ENCODE measurements at places on chromosomes 16 and 17. TPM values are rescaled to one million over a fixed set of nuclear protein-coding genes. Genes with fewer than 3 reads are reported as not detected.

The KRTAP4-9 gene
- not detected for polyA plus RNA-seq

The PIK3R6 gene
- polyA plus RNA-seq, result 0.17 TPM

DNA sequence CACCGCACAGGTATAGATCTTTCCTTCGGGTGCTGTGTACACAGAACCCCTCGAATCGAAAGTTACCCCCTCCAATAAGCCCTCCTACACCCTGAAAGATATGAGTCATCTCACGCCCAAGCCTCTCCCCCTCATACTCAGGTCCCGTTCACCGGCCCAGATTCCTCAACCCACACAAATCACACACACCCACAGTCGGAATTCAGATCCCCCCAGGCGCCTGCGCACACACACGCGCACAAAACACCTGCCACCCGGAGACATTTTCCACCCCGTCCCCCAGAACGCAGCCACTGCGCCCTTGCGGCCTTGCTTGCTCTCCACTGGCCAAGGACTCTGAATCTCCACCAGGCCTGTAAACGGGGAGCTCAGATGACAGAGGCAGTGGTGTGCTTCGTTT lies 4.9 kb downstream of the JPH3 start:
- peak; percentile 22 for DNase-seq

DNA sequence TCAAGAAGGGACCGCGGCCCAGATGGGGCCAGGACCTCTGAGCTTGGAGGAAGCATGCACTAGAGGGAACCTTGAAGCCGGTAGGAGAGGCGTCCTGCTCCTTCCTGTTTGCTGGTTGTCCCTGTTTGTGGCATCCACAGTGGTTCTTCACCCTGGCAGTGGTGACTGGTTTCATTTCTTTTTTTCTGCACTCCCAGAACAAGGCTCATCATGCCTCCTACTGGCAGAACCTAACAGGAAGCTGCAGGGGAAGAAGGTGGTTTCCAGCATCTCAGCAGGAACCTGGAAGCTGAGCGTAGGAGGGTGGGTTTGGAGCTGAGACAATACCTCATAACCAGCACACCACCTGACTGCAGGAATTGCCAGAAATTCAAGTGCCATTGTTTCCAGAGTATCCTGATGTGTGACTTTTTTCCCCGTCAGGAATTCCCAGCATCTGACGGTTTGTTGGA lies 5.8 kb downstream of the TMEM231 start:
- DNase-seq, result no peak

The RUNDC3A gene
- polyA plus RNA-seq, result 6.4 TPM

GRCh38 chr16:21088646-21089538 lies 61.8 kb downstream of the DNAH3 start:
- no peak for DNase-seq

DNA sequence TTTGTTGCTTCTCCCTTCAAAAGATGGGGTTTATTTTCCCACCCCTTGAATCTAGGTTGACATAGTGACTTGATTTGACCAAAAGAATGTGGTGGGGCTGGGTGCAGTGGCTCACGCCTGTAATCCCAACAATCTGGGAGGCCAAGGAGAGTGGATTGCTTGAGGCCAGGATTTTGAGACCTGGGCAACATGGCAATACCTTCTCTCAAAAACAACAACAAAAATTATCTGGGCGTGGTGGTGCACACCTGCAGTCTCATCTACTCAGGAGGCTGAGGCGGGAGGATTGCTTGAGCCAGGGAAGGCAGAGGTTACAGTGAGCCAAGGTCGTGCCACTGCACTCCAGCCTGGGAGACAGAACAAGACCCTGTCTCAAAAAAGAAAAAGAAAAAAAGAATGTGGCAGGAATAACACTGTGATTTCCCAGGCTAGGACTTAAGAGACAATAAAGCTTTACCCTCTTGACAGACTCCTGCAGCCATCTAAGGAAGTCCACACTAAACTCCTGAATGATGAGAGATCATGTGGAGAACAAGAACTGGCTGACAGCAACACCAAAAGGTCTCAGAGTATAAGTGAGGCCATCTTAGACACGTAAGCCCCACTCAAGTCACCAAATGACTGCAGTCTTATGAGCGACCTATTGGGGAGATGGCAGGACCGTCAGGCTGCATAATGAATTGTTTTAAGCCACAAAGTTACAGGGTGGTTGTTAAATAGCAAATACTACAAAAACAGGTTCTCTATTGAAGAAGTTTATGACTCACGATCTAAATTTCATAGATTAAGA lies 37.0 kb downstream of the FBXL20 start:
- no peak for DNase-seq

The GUCY2D gene
- polyA plus RNA-seq, result 0.24 TPM

- no peak for DNase-seq
These were observed 20.5 kb downstream of the BRCA1 start for GRCh38 chr17:43104665-43105064.

The FAAP100 gene
- 13.2 TPM for polyA plus RNA-seq

DNA sequence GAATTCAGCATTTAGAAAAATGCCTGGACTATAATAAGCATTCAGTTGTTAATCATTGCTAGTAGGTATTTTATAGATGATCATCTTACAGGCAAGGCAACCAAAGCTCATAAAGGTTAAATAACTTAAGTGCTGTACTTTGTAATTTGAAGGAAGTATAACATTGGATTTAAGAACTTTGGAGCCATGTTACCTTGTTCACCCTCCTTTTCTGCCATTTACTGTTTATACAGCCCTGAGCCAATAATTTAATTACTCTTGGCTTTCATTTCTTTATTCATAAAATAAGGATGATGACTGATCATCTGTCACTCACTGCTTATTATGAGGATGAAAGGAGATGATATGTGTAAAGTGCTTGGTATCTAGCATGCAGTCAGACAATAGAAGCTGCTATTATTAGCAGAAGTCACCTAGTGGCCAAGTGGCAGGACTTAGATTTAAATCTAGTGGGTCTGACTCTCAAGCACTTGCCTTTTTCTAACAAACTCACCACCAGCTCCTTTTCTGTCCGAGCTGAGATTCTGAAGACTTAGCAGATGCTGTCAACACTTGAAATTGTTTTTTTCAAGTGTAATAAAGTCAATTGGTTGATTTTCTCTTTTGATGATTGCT lies 18.3 kb upstream of the DDX52 start:
- DNase-seq, result no peak

DNA sequence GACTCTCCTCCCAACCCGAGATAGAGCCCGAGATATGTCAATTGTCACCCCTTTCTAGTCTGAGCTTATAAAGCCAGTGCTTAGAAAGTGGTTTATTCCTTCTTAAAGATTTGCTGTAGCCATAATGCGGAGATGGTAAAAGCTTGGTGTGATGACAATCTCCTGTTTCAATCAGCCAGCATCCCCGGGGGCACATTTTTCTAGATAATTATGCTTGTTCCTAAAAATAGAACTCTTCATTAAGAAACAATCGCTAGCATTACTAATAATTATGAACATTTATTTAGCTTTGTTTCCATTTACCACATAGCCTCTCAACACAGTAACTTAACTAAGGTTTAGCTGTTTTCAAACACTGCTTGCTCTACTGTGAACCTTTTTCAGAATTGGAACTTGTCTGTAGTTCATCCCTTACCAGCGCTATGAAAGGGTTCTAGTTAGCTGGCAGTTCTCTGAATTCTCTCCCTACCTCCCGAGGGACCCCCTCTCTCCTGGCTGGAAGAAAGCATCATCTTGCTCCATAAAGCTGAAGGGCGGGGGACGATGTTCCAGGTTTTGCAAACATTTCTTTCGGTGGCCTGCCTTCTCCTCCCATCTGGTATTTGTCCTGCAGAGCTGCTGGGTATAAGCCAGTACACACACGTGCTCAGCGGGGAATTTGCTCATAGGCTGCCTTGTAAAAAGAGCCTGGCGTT lies 922 bp upstream of the MRPL58 start:
- peak; percentile 75 for DNase-seq

The KRTAP2-1 gene
- polyA plus RNA-seq, result not detected

The CHP2 gene
- 6.8 TPM for polyA plus RNA-seq

- DNase-seq, result peak; percentile 68
These were observed 13.4 kb downstream of the RTN4RL1 start for GRCh38 chr17:2011411-2012371.

GRCh38 chr16:2019518-2019920 lies at the start of gene NPW:
Gene NPW (plus strand): TSS chr16:2019785.
- DNase-seq, result peak; percentile 76

DNA sequence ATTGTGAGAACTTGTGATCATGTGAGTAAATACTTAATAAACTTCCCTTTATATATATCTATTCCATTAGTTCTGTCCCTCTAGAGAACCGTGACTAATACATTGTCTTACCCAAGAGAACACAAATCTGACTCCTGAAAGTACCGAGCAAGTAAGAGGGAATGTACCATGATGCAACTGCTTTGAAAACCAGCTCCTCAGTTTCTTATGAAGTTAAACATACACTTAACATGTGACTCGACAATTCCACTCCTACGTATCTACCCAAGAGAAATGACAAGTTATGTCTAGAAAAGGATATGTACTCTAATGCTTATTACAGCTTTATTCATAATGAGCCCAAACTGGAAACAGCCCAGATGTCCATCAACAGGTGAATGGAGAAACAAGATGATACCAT lies 8.8 kb upstream of the GJD3 start:
- no peak for DNase-seq

GRCh38 chr17:47225911-47226688 lies 17.0 kb downstream of the MYL4 start:
- DNase-seq, result no peak

The DRC7 gene
- polyA plus RNA-seq, result 1.8 TPM

- no peak for DNase-seq
These were observed 15.3 kb downstream of the CDH3 start for GRCh38 chr16:68660359-68660795.

All from kidney (tissue), 22 donors.